ENCODE measurements at places on chromosomes 4 and X.

DNA sequence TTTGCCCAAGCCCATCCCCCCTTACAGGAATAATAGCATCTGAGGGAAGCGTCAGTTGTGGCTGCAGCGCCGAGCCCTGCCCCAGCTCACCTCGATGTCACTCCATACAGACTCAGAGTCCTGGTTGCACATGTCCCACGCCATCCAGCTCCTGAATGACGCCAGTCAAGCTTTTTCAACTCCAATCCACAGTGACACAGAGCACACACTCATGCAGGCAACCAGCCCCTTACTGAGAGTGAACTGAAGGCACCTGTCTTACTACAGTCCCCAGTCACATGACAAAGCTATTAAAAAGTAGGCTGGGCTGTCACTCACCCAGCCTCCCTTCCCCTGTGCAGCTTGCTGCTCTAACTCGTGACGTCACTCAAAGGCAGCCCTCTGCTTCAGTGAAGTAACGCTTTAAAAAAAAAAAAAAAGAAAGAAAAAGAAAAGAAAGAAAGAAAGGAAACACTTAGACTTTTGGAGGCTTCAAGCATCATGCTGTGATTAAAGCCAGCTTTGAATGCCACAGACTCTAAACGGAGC lies at the start of gene PPARGC1A:
TSS of gene PPARGC1A (minus strand) at position 234 of the 528 bp plus-strand sequence. CDS start at position 144, 90 bp downstream.
- no peak for DNase-seq

GRCh38 chrX:69031181-69031580 lies 134.1 kb downstream of the PJA1 start:
- no peak for DNase-seq

- no peak for DNase-seq
Measured at GRCh38 chr4:29014555-29014954, 1705.6 kb upstream of the PCDH7 start.

- DNase-seq = no peak
Measured at GRCh38 chr4:77039796-77040195, 36.0 kb downstream of the CCNI start.

DNA sequence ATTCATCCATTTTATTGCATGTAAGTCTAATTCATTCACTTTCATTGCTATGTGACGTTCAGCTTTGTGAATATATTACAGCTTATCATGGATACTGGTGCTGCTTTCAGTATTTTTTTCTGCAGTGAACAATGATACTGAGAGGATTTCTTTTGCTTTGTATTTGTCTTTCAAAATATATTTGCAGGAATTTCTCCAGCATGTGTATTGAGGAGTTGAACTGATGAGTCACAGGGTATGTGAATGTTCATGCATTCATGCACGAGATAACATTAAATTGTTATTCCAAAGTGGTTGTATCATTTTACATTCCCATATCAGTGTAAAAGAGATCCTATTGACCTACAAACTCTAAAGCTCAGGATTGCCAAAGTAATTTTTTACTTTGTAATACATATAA lies 283.8 kb upstream of the ARSJ start:
- no peak for DNase-seq

- DNase-seq = no peak
Measured at GRCh38 chr4:145731028-145731427, 51.1 kb downstream of the C4orf51 start.

GRCh38 chrX:16839219-16839851 lies 30.8 kb downstream of the RBBP7 start:
- DNase-seq = no peak

DNA sequence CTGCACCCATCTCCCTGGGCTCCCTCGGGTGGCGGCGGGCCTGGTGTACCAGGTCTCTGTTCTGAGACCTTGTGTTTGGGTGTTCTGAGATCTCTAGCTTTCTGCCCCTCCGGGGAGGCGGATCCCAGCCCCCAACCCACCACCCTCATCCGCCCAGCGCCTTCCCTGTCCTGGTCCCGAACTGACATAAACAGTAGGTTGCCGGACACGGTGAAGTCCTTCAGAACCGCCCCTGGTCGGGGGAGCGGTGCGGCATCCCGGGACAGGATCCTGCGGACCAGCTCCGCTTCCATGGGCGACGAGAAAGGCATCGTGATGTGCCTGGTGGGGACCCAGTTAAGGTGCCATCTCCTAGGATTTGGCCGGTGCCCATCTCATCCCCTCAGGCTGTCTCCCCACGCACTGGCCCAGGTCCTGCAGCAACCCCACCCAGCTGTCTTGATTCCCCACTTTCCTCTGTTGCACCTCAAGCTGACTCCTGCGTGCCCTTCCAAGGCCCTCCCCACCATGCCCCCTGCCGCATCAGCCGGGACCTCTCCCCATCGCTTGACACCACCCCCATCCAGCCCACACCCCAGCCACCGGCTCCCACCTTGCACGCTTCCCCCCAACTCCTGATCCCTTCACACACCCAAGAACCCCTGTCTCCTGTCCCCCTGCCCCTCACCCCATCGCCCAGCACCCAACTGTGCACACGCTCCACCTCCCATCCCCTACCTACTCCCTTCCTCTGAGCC lies 900 bp downstream of the CTAG2 start:
- no peak for DNase-seq

DNA sequence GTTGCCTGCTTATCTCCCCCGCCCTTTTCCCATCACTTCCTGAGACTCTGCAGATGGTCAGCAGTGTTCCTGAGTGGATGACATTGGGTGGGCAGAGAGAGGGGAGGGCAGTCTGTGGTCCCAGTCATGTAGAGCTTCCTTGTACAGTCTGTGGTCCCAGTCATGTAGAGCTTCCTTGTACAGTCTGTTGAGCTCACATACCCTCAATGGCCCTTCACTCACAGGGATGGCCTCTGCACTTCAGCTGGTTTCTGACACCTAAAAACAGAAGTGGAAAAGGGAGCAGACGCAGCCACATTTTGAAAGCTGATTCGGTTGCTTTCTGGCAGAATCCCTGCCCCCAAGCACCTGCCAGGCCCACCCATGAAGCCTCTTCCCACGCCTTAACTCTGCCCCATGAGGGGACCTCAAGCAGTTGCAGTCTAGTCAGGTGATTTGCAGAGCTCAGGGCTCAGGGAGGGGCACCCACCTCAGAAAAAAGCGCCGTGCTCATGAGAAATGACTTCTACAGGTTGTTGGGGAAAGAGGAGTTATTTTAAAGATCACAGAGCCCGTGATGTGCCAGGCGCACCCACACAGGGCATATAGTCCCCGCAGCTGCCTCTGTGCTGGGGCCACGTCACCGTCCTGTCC lies 3.6 kb upstream of the TMEM271 start:
- DNase-seq = no peak

GRCh38 chrX:13084611-13085010 lies 40.2 kb upstream of the FAM9C start:
- no peak for DNase-seq

- DNase-seq = no peak
Measured at GRCh38 chrX:40550066-40550465, 30.7 kb upstream of the ATP6AP2 start.

DNA sequence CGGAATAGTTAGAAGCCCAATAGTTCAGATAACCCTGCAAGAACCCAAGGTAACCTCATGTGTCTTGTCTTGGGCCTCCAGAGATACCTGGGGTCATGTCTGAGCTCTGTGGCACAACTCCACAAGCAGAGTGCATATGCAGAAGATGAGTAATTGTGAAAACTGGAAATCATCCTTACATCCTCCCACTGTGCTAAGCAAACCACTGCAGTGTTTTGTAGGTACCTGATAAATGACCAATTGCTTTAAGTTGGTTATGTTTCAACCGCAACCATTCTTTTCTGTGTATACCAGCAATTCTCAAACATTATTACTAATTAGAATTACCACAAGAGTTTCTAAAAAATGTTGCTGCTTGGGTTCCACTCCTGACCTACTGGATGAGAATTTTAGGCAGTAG lies 73.2 kb downstream of the CBLL2 start:
- no peak for DNase-seq

- no peak for DNase-seq
Measured at GRCh38 chr4:108160741-108161352, 7.9 kb downstream of the LEF1 start.

DNA sequence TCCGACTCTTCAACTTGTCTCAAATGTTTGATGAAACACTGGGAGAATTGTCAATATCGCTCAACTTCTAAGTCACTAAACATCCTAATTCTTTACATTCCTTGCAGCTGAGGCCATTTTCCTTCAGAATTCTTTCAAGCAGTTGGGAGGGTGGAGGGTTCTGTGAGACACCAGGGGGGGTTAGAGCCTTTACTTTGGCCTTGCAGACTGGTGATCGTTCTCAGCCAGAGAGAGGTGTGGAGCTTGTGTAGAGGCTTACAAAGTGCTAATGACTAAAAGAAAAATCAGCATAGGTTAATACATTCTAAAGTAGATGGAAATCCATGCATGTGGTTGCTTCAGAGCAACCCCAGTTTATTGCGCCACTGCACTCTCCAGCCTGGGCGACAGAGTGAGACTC lies 21.3 kb upstream of the SOX3 start:
- DNase-seq = no peak
